Daoy (cell line): ENCODE measurements at places on chromosomes 4 and X. TPM values are rescaled to one million over a fixed set of nuclear protein-coding genes. Genes with fewer than 3 reads are reported as not detected.
A peak's percentile ranks its signal among the peaks of the same experiment; 100 is the strongest.

GRCh38 chr4:57602141-57602540, 492.0 kb upstream of the IGFBP7 start:
- DNase-seq: no peak

TMEM255A gene
- total RNA-seq: 0.03 and 0.06 TPM in 2 replicates

UTP14A gene
- 54.2 and 70.2 TPM in 2 replicates for total RNA-seq

- DNase-seq: no peak
These were observed 24.5 kb upstream of the PGRMC1 start for GRCh38 chrX:119211649-119212014.

DNA sequence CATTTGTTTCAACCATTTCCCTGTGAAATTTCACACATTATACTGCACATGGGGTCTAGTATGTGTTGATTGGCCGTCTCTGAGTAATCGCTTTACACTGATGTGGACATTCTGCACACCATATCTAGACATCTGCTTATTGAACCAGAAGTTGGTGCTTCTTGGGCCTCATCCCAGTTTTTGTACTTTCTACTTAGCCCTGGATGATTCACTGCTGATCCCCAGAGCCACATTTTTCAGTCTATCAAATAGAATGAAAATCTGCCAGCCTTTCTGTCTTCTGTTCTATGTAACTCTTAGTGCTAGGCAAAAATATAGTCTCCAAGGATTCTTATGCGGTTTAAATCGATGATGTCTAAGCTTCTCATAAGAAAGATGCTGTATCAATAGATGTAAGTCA, 40.5 kb upstream of the RELL1 start:
- peak; percentile 43 for DNase-seq

- DNase-seq: peak; percentile 11
These were observed 30.1 kb upstream of the SPARCL1 start for GRCh38 chr4:87559090-87559837.

POU4F2 gene
- 0.03 TPM in 1 of 2 replicates, not detected in the other for total RNA-seq

- DNase-seq: no peak
These were observed 68.2 kb downstream of the DMP1 start for GRCh38 chr4:87718217-87718835.

TDO2 gene
- total RNA-seq: 0.80 and 2.4 TPM in 2 replicates

VBP1 gene
- total RNA-seq: 101 and 122 TPM in 2 replicates

DNA sequence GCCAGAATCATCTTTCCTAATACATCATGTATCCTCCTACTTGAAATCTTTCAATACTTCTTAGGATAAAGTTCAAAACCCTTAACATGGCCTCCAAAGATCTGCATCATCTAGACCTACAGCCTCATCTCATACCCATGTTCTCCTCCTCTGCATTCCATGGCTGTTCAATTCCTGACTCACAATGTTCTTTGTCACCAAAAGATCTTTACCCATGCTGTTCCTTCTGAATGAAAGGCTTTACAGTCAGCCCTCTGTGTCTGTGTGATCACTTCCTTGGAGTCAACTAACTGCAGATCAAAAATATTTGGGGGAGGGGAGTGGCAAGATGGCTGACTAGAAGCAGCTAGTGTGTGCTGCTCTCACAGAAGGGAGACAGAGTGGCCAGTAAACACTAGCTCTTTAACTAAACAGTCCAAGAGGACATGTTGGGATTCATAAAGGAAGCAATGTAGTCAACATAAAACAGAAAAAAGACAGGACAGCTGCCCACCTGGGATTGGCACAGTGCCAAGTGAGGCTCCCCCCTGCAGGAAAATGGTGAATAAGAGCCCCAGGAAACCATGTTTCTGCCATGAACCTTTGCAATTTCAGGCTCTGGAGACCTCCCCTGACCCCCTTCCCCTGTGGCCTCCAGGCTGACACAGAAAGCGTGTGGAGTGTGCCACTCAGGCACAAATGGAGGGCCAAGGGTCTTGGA, 31.9 kb downstream of the CBR4 start:
- DNase-seq: no peak

GRCh38 chrX:38452603-38453002, 100.2 kb downstream of the OTC start:
- DNase-seq: no peak

DNA sequence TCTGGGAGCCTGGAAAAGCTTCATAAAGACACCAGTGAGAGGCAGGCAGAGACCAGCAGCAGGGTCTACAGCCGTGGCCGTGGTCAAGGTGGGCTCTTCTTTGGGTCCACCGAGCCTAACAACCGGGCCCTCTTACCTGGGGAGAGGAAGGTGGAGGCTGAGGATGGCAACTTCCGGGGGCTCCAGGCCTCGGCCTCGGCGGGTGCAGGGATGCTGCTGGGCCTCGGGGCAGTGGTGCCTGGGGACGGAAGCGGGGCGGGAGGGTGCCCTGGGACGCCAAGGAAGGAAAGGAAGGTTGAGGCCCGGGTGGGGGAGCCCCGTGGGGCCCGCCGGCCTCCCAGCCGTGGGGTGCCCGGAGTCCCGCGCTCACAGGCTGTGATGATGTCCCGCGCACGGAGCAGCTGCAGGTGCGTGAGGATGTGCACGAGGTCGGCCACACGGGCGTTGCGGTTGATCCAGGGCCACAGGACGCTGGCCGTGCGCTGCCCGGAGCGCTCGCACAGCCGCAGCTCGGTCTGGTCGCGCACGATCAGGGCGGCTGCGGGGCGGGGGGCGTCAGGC, 561 bp downstream of the IRAK1 start:
- DNase-seq: no peak

TMPRSS11F gene
- total RNA-seq: 0.51 and 0.69 TPM in 2 replicates

DNA sequence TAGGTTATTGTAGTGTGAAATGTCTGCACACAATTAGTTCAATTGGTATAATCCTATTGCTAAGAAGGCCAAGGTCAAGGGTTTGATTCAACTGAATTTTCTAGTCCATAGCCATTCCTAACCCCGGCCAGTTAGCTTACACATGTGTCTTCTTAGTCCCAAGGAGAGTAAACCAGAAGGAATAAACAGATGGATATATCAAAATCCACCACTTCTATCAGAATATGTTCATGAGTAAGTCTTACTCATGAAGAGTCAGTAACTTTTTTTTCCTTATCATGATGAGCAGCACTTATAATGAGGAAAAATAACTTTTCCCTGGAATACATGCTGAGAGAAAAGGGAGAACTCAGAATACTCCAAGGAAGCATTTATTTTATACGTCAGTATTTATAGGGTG, 9.5 kb downstream of the HHIP start:
- no peak for DNase-seq

DMRTC1 gene
- total RNA-seq: 0.46 TPM in 1 of 2 replicates, not detected in the other

LINC00632 gene
- total RNA-seq: 0.06 and 0.17 TPM in 2 replicates

DNA sequence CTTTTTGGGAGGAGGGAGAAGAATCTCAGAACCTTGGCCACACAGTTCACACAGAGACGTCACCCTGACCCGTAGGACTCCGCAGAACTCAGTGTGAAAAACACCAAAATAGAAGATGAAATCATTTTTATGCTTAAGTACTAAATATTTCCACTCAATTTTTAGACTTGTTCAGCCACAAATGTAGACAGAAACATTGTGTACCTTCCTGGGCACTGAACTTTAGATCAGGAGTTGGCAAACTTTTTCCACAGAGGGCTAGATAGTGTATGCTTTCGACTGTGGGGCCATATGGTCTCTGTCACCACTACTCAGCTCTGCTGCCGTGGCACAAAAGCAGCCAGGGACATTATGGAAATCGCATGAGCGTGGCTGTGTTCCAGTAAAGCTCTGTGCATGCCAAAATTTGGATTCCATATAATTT, 61.8 kb upstream of the STOX2 start:
- DNase-seq: no peak

- DNase-seq: peak; percentile 69
These were observed 22.5 kb downstream of the MED28 start for GRCh38 chr4:17636696-17637622.

DNA sequence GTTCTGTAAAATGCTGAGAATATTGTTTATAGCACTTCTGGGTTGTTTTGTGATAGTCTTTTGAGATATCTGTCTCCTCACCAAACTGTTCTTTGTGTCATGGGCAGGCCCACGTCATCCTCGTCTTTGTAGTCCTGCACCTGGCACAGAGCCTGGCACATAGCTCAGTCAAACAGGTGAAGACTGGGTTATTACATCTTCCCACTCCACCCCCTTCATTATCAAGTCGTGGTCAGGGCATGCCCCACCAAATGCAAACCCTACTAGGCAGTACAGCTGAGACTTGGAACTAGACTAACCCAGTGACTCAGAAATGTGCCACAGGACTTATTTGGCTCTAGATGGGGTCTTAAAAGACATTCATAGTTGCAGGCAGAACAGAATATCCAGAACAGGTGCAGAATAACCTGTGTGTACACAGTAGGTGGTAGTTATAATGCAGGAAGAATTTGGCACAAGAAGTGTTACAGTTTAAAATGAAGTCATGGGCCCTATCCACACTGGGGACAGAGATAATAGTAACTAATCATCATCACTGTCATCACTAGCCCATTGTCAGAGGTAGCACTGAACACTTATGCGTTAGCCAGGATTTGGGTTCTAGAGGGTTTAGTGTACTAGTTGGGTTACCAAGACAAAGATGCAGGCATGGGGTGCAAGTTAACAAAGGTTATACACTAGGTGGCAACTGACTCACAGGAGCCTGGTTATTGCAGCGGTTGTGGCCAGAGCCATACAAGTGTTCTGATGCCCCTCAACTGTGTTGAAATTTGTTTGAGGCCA, 74.9 kb downstream of the TBL1X start:
- no peak for DNase-seq

GK2 gene
- total RNA-seq: not detected in 2 replicates

GRCh38 chrX:151994476-151994875, 20.0 kb upstream of the GABRE start:
- no peak for DNase-seq

DNA sequence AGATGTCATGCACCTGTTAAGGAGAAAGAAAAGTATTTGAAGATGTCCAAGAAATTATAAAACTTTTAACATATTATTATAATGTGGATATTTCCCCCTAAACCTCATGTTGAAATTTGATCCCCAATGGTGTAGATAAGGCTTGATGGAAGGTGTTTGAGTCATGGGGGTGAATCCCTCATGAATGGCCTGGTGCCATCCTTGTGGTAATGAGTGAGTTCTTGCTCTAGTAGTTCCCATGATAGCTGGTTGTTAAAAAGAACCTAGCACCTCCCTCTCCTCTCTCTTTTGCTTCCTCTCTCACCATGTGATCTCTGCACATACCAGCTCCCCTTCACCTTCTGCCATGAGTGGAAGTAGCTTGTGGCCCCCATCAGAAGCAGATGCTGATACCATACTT, 176.6 kb upstream of the NR3C2 start:
- DNase-seq: no peak

GRCh38 chrX:148929686-148930085, 429.3 kb downstream of the AFF2 start:
- DNase-seq: no peak

DNA sequence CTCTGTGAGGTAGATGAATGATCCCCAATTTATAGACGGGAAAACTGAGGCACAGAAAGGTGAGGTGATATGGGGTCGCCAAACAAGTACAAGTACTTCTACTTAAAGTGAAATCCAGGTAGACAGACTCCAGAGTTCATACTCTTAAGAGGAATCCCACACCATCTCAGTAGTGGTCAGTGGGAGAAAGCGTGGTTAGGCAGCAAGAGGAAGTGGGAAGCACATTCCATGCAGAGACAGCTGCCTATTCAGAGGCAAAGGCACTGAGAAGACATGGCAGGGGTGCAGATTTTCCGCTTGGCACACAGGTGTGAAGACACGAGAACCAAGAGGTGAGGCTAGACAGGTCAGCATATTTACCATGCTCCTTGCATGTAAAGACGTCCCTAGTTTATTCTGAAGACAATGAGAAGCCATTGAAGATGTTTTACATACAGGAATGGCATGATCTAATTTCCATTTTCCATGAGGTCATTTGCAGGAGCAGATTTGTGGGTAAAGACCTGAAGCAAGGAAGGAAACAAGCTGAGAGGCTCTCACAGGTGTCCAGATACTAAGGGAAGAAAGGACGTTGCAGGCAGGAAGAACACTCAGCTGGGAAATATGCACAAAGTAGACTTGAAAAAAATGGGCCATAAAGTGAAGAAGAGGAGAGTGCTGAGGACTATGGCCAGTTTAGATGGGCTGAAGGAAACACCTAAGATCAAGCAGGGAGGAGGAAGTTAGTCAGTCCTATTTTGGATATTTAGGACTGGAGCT, 17.3 kb upstream of the CLNK start:
- no peak for DNase-seq

DNA sequence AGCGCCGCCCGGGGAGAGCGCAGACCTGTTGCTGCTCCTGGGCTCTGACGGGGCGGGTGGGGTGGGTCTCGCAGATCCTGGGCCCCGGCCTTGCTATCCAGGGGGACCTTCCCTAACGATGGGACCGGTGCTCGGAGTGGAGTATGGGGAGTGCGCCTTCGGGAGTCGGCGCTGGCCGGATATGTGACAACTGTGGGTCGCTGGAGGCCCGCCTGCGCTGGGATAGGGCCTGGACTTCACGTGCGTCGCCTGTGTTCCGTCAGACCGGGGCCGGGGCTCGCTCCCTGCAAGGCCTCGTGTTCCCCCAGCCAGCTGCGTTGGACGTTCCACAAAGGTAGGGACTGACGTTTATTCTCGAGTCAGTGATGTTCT, 1.3 kb downstream of the TBL1X start:
- DNase-seq: peak; percentile 32
